Stomach (tissue), 19 donors: ENCODE measurements at places on chromosomes 3 and 15. TPM values are rescaled to one million over a fixed set of nuclear protein-coding genes. Genes with fewer than 3 reads are reported as not detected.
A peak's percentile ranks its signal among the peaks of the same experiment; 100 is the strongest.

The ANKRD34C gene
- total RNA-seq, result not detected

The ELL3 gene
- total RNA-seq, result 45.4 TPM

- no peak overlapping the region for H3K27ac ChIP-seq
- no peaks in the 10 kb centered on the region for H3K27me3 ChIP-seq
- no peak overlapping the region for H3K4me3 ChIP-seq
- H3K36me3 ChIP-seq, result no peaks in the 10 kb centered on the region
Observed at GRCh38 chr3:191345334-191345733, 15.0 kb upstream of the UTS2B start.

DNA sequence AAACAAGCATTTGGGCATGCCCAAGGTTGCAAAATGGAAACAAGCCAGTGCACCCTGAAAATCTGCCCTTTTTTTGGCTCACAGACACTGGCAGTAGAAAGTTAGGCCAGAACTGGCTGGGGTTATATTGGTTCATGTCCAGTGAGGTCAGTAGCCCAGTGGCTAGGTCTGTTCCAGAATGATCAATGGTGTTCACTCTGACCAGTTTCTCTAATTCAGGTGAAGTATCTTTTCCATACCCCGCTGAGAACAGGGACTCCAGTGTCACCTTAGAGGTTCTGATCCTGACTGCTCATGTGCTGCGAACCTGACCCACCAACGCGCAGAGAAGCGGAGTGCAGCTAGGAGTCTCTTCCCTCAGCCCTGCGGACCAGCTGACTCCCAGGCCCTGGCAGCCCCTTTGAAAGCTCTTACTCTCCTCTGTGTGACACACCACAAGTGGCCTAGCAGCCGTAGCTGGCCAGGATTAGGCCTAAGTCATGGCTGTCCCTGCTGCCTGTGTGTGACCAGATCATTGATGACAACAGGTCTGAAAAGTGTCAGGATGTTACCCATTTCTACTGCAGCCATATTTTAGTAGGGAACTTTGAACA, 123.5 kb downstream of the GHSR start:
- no peak for DNase-seq
- H3K27ac ChIP-seq, result peak overlapping the region; percentile 8
- peaks cover 4% of the 10 kb centered on the region for H3K4me1 ChIP-seq
- no peaks in the 10 kb centered on the region for H3K27me3 ChIP-seq
- peaks cover 8% of the 10 kb centered on the region for H3K36me3 ChIP-seq

The CCR9 gene
- not detected for total RNA-seq

The PLA2G4D gene
- total RNA-seq, result not detected

GRCh38 chr15:62933386-62933785, 109.2 kb upstream of the TPM1 start:
- no peaks in the 10 kb centered on the region for H3K36me3 ChIP-seq
- H3K27ac ChIP-seq, result no peak overlapping the region
- DNase-seq, result no peak
- H3K4me3 ChIP-seq, result no peak overlapping the region
- no peaks in the 10 kb centered on the region for H3K27me3 ChIP-seq

DNA sequence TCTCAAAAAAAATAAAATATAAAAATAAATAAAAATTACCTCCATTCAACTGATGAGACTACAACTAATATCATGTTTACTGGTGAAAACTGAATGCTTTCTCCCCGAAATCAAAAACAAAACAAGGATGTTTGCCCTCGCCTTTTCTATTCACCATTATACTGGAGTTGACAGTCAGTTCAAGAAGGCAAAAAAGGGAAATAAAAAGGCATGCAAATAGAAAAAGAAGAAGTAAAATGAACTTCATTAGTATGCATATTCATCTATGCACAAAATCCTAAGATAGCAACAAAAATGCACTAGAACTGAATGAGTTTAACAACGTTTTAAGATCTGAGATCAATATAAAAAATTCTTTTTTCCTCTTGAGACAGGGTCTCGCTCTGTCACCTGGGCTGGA, 72.7 kb upstream of the FAM174B start:
- H3K27ac ChIP-seq, result no peak overlapping the region
- H3K27me3 ChIP-seq, result no peaks in the 10 kb centered on the region
- no peak overlapping the region for H3K4me3 ChIP-seq
- H3K4me1 ChIP-seq, result no peaks in the 10 kb centered on the region
- H3K36me3 ChIP-seq, result no peaks in the 10 kb centered on the region

GRCh38 chr3:18237251-18238005, 187.7 kb downstream of the SATB1 start:
- no peak overlapping the region for H3K4me3 ChIP-seq
- no peak overlapping the region for H3K27ac ChIP-seq
- DNase-seq, result no peak

DNA sequence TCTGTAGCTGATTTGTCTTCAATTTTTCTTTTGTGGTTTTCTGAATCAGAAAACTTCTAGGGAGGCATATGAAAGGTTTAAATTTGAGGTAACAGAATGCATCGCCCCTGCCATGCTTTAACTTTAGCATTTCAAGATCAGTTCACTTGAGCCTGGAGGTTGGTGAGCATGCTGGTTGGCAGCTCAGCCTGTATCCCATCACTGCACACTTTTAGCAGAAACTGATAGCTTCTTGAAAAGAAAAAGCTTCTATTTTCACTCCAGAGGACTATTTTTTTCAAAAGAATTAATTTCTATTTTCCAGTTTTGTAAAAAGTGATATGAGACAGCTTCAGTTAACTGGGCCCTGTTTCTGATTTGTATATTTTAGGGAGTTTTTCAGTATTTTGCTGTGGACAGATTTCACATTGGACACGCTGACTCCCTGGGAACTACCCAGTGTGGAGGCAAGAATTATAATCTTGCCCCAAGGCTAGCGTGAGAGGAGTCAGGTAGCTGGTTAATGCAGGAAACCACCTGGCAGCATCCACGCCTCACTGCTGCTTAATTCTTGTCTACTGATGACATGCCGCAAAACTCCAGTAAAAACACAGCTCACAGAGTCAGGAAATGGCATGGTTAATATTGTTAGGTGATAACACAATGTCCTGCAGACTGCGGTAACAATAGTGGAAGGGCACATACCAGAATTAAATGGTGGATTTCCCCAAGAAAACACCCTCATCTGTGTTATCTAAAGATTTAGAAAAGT, 71.4 kb downstream of the DUT start:
- H3K4me1 ChIP-seq, result peaks cover 5% of the 10 kb centered on the region
- H3K4me3 ChIP-seq, result no peak overlapping the region
- DNase-seq, result no peak
- no peaks in the 10 kb centered on the region for H3K27me3 ChIP-seq

The CPLX3 gene
- not detected for total RNA-seq

The SMCO1 gene
- total RNA-seq, result not detected

The MYO5C gene
- 81.3 TPM for total RNA-seq

The CCDC54 gene
- total RNA-seq, result not detected

DNA sequence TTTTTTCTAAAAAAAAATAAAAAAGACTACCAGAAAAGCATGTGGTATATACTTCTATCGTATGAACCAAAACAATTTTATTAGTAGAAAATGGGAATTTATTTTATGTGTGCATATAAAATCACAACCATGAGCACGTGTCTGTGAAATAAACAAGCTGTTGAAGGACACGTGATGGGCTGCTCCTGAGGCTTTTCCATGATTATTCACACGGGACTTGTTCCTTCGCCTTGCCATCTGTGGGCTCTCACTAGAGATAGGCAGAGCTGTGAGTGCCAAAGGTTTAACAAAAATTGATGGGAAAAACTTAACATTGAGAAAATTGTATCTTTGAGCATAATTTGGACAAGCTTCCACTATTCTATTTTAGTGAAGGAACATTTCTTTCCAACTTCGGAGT, 12.4 kb upstream of the ETV5 start:
- H3K27me3 ChIP-seq, result peaks cover 13% of the 10 kb centered on the region
- H3K4me3 ChIP-seq, result no peak overlapping the region
- peaks cover 5% of the 10 kb centered on the region for H3K4me1 ChIP-seq
- no peaks in the 10 kb centered on the region for H3K36me3 ChIP-seq
- no peak for DNase-seq

The CEMIP gene
- total RNA-seq, result 1.3 TPM

DNA sequence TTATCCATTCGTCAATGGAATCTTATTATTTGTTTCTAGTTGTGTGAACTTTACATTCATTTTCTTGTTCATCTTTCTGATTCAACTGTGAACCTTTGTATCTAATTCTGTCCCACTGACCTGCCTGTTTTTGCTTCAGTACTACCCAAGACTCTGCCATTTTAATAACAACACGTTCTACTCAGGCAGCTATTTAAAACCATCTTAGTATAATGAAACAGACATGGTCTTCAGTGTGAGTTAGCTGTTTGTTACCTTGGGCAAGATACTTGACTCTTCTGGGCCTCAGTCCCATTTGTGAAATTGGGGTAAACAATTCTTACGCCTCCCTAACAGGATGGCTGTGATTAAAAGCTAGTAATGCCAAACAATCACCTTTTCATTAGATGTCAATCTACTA, 1.6 kb downstream of the BTBD1 start:
- H3K27me3 ChIP-seq, result no peaks in the 10 kb centered on the region
- peaks cover 54% of the 10 kb centered on the region for H3K4me1 ChIP-seq
- DNase-seq, result no peak
- H3K27ac ChIP-seq, result no peak overlapping the region
- peaks cover 4% of the 10 kb centered on the region for H3K36me3 ChIP-seq

The LRTM1 gene
- not detected for total RNA-seq

The ISLR gene
- total RNA-seq, result 28.6 TPM

GRCh38 chr3:129560269-129560787, 17.4 kb downstream of the H1-8 start:
- no peaks in the 10 kb centered on the region for H3K27me3 ChIP-seq
- H3K36me3 ChIP-seq, result peaks cover 94% of the 10 kb centered on the region
- H3K4me3 ChIP-seq, result no peak overlapping the region
- DNase-seq, result peak; percentile 70
- H3K27ac ChIP-seq, result peak overlapping the region; percentile 80
- H3K4me1 ChIP-seq, result peaks cover 49% of the 10 kb centered on the region

DNA sequence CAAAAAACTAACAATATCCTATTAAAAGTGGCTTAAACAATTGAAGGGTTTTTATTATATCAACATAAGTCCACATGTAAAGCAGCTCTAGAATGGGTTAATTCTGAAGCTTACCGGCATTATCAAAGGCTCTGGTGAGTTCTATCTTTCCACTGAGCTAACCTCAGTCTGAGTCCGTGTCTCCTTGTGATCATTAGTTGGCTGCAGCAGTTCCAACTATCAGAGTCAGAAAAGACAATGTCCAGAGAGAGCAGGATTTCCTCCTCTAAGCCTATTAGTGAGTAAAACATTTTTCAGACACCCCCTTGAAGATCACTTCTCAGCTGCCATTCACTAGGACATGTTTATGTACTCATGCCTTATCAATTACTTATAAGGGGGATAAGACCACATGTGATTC, 49.9 kb downstream of the DHX36 start:
- H3K27me3 ChIP-seq, result no peaks in the 10 kb centered on the region
- H3K27ac ChIP-seq, result no peak overlapping the region
- H3K4me1 ChIP-seq, result peaks cover 18% of the 10 kb centered on the region
- DNase-seq, result no peak
- peaks cover 86% of the 10 kb centered on the region for H3K36me3 ChIP-seq

DNA sequence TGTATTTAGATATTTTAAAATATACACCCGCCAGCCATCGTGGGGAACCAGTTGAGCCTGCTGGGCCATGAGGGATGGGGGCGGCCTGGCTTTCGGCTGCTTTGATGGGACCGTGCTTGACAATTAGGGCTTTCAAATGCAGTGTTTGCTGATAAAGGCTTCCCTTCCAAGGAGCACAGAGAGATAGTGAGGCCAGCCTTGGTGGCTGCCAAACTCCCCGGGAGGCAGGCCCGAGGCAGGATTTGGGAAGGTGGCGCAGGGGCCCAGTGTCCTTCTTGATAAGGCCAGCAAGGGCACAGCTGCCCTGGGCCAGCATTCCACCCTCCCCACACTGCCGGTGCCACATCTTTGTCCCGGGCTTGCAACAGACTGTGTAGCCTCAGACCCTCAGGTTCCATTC, 75.6 kb downstream of the LINGO1 start:
- H3K27me3 ChIP-seq, result no peaks in the 10 kb centered on the region
- no peaks in the 10 kb centered on the region for H3K36me3 ChIP-seq
- no peak overlapping the region for H3K27ac ChIP-seq
- DNase-seq, result peak; percentile 38
- H3K4me1 ChIP-seq, result no peaks in the 10 kb centered on the region

GRCh38 chr3:33711100-33711499, 7.0 kb downstream of the CLASP2 start:
- no peaks in the 10 kb centered on the region for H3K36me3 ChIP-seq
- peaks cover 19% of the 10 kb centered on the region for H3K4me1 ChIP-seq
- no peaks in the 10 kb centered on the region for H3K27me3 ChIP-seq

DNA sequence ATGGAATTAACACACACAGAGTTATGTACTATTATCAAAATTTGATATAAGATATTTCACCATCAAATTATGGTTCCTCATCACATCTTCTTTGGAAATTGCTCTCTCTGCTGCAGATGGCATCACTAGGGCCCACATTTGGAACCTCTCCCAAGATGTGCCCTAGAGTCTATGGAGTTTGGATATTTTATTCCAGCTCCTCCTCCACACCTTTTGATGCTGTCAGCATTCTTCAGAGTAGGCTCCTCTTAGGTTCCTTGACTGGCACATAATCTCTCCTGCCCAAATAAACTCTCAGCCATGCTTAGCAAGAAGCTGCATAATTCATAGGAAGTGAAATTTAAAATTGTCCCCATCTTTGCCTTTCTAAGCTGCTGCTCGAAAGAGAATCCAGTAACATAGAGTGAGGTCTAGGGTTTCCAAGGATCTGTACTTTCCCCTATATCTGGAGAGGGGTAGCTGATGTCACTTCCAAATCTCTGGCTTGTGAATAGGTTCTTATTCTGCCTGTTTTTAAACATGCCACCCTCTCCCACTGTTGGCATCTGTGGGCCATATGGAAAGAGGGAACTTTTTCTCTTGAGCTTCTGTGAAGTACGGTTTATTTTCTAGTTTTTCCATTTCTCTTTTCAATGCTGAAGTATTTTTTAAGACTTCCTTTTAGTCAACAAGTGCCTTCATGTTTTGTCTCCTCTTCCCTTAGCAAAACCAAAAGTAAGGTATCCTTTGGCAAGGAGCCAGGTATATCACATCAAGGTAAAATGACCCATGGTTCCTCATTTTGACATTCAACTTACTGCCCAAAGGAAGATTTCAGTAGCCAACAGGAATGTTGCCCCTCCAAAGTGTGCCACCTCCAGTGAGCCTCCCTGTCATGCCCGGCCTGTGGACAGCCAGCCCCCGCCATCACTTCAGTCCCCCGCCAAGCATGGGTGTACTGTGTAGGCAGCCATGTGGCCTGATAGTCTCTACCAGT, 75.3 kb upstream of the C2CD4B start:
- H3K4me1 ChIP-seq, result no peaks in the 10 kb centered on the region
- no peaks in the 10 kb centered on the region for H3K27me3 ChIP-seq
- no peak overlapping the region for H3K27ac ChIP-seq

DNA sequence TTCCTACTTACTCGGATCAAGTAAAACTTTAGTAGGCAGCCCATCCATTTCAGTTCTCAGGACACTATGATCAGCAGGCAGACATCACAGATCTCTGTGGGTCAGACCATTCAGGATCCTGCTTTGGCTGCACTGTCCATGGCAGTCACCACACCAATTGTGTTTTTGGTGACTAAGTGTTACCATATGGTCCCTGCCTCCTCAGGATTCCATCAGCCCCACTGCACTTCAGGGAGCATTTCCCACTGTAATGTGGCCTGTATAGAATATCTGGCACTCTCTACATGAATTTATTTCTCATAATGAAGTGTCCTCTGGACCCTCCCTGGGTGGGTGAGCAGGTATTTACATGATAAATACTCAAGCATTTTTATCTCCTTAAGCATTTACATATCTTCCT, 41.3 kb downstream of the ZNF445 start:
- H3K4me1 ChIP-seq, result peaks cover 46% of the 10 kb centered on the region
- DNase-seq, result no peak
- no peaks in the 10 kb centered on the region for H3K27me3 ChIP-seq
- no peaks in the 10 kb centered on the region for H3K36me3 ChIP-seq
